ENCODE measurements at places on chromosomes 2 and 18.
A peak's percentile ranks its signal among the peaks of the same experiment; 100 is the strongest.

GRCh38 chr2:170207901-170208300, 30.0 kb downstream of the MYO3B start:
- no peak for DNase-seq

DNA sequence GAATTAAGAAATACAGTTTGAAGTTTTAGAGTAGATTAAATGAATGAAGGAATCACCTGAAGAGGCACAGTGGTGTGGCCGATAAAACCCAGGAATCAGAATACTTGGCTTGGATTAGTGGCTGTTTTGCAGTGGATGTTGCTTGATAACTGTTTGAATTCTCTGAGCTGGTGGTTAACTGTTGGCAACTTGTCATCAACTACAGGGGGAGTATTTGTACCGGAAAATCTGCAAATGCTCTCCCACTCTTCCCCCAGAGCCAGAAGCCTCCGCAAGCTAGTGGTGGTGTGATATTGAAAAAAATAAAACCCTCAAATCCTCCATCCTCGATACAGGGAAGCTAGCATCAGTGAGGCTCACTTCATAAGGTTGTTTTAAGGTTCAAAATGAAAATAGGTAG, 326.7 kb downstream of the DPP10 start:
- no peak for DNase-seq

DNA sequence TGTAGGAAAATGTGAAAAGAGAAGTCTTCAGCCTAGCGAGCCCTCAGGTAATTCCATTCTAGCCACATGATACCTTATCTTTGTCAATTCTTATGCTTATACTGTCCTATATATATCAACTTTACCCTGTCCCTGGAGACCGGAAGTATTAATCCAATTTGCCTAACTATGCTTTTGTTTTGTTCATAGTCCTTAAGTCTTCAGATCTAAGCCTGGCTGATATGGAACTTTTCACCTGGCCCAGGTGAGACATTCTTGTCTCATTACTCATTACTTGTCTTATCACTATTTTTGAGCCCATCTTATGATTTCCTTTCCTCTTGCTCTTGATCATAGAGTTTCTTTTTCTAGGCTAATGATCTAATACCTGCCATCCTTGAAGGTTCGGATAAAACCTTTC, 194.1 kb upstream of the FANCL start:
- DNase-seq, result no peak

DNA sequence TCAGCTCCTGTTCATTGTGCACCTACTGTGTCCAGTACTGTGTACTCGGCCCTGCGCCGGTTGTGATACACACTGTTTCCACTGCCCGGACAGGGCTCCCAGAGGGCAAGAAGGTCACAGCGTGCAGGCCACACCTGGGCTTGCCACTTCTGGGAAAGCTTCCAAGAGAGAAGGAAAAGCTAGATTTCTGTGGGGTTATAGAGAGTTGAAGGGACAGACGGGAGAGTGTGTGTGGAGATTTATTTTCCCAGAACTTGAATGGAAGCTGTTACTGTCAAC, 3.8 kb upstream of the CNDP1 start:
- DNase-seq, result no peak

- DNase-seq, result no peak
Observed at GRCh38 chr2:172097557-172098131, 5.1 kb downstream of the DLX2 start.

DNA sequence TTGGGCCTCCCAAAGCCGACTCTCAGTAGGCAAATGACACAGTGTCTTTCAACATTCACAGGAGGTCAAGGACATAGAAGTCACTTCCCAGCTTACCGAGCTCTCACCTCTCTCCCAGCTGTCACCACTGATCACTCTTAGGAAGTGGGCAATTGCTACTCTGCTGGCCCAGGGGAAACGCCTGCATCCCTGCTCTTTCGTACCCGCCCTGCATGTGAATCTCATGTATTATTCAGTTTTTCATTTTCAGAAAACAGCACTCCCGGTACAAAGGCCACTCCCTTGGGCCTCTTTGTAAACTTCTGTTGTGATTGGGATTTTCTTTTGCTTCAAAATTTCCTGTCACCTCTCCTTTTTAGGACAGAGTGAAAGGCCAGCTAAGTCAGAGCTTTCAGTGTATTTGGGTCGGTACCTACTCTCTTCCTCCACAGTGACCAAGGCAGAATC, 15.4 kb downstream of the MRPL44 start:
- DNase-seq, result no peak

DNA sequence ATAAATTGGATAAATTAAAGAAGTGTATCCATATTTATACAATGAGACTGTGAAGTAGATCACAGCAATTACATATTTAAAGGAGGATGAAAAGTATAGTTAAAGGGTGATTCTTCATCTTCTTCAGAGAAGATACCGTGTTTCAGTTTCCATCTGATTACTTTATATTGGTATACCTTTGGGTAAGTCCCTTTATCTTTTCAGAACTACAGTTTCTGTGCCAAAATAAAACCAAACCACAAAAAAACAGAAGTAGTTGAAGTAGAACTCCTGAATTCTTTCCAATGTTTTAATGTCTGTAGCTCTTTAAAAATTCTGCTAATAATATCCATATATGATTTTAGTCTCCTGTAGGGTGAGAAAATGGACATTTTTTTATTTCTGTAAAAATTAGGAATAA, 231.2 kb upstream of the LINC00305 start:
- no peak for DNase-seq

- DNase-seq, result peak; percentile 65
Observed at GRCh38 chr2:184611361-184612085, 13.2 kb downstream of the ZNF804A start.

DNA sequence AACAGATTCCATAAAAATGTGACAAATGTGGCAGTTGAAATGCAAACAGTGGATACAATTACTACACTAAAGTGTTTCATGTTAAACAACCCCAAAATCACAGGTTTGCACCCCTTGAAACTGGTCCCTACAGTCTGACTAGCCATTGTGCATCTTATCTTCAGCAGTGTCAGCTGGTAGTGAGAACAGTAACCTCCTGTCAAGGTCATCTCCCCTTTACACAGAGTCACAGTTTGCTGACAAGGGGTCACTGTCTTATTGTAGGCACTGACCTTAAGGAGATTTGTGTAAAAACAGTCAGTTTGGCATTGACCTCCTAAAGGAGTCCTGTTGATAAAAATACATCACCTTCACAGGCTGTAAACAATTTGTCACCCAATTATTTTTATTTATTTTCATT, 37.3 kb upstream of the TTC21B start:
- no peak for DNase-seq

DNA sequence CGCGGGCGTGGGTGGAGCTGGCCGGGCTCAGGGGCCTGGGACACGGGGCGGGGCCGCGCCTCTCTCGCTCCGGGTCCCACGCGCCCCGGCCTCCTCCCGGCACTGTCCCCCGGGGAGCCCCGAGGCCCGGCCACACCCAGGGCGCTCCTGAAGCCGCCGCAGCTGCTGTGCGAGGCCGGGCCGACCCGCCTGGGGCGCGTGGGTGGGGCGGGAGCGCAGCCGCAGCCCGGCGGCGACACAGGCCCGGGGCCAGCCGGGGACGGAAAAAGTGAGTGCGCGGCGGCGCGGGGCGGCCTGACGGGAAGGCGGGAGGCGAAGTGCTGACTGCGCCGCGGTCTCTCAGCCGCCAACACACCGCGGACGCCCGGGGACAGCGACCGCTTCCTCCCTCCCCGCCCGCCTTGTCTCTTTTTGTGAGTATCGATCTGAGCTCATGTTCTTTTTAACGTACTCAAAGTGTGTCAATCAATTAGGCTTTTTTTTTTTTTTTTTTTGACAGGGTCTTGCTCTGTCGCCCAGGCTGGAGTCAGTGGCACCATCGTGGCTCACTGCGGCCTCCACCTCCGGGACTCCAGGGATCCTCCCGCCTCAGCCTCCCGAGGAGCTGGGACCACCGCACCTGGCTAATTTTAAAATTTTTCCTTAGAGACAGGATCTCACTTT, 14.5 kb downstream of the PDCD1 start:
- DNase-seq, result peak; percentile 93

DNA sequence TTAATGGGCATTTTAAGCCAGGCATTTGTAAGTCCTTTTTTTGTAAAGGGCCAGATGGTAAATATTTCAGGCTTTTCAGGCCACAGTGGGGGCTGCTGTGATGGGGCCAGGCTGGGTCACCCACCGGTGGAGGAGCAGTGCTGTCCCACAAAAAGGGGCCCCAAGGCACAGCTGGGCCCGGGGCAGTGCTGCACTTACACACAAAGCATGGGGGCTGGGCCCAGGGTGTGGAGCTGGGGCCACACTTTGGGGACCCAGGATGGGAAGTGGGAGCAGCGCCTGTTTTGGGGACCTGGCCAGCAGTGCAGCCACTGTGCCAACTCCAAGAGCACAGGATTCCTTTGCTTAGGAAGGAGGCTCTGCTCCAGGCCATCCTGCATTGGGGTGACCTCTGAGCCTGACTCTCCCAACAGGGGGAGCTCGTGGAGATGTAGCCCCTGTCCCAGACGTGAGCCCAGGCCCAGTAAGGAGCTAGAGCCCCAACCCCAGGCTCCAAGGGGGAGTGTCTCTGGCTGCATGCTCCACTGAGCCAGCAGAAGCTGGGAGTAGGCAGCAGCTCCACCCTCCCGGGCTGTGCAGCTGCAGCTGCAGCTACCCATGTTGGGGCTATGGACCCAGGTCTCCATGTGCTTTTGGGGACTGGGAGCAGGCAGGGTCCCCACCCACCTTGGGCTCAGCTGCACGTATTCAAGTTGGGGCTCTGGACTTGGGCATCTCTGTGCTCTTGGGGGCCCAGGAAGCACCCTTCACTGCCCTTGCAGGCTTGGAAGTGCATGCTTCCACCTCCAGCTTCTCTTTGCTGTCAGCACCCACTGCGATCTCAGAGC, 1036.5 kb upstream of the CNTNAP5 start:
- DNase-seq, result no peak

GRCh38 chr2:150859162-150859561, 371.7 kb upstream of the RND3 start:
- no peak for DNase-seq

DNA sequence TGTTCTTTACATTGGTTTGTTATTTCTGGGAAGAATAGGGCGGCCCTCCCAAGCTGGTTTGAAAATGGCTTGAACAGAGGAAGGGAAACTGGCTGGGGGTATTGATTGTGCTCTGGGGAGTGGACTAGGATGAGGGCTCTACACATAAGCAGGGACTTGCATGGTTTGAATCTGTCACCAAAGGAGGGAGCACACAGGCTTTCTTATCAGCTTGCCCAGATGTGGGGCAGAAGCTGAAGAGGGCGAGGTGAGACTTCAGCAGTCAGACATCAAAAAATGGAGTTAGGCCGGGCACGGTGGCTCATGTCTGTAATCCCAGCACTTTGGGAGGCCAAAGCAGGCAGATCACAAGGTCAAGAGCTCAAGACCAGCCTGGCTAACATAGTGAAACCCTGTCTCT, 7.2 kb upstream of the RAB12 start:
- no peak for DNase-seq

DNA sequence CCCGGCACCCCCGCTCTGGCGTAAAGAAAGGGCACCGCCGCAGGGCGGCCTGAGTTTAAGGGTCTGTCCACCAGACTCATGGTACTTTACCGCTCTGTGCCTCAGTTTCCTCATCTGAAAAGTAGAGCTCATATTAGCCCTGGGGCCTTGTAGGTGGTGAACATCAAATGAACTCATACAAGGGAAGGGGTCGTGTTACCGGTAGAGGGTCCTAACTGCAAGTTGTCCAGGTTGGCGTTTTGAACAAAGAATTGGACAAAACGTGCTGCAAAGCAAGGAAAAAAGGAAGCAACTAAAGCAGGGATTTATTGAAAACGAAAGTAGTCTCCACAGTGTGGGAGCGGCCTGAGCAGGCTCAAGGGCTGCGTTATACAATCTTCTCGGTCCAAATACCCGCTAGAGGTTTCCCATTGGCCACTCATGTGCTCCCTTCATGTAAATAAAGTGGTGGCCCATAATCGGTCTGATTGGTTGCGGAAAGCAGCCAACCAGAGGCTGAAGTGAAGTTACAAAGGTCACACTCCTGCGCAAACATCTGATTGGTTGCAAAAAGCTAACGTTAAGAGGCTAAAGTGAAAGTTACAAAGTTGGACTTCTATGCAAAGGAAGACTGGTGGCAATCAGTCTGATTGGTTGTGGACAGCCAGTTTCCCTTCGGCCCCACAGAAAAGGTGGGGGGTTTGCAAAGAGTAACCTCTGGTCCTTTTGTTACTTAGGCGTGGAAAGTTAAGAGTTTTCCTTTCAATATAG, 80.7 kb upstream of the LDLRAD4 start:
- peak; percentile 92 for DNase-seq

DNA sequence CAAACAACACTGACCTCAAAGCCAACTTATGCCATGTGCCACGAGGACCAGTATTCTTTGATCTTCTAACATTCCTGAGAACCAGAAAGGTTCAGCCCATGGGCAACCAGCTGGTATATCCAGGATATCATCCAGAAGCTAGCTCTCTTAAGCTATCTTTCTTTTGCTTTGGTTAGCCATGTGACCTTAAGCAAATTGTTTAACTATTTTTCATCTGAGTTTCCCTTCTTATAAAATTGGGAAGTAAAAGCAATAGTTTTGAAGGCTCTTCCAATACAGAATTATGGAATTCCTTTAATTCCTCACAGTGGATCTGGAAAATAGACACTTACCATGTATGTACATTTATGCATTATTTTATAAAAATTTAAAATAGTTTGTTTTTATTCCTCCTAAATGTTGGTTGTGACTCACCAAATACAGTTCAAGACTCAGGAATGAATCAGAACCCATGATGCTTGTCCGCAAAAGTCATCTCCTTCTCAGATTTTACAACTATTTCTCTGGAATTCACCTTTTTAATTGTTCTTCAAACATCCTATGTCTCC, 435.7 kb downstream of the ZEB2 start:
- DNase-seq, result no peak

DNA sequence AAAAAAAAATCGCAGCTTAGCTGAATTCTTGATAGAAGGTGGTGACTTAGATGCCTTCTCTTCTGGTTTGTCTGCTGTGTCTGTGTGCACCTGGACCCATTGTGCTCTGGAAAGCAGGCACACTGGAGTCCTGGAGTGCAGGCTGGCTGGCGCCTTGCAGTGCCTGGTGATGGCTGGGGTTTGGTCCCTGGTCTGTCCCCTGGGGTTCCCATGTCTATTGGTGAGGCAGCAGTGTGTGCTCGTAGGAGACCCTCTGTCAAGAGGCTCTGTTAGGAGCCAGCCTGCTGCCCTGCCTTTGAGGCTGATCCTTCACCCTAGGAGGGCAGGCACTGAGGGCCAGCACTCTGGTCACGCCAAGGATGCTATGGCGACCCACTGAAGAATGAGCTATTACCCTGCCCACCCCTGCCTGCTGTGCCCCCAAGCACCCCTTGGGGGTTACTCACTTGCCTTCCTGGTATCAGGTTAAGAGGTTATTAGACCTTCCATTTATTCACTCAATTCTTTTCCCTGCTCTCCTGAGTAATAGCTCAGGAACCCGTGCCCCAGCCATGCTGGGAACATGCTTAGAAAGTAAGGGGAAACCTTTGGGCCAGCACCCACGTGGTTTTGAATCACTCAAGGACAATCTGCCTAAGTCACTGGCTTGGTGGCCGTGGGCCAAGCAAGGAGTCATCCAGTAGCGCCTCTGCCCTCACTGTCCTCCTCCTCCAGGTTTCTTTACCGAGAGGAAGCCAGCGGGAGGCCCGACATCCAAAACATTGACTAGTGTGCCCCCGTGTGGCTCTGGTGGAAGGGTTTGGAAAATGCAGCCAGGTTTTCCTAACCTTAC, 284.5 kb downstream of the PRKCE start:
- peak; percentile 97 for DNase-seq
